Hematopoietic multipotent progenitor cell treated with erythropoietin and hydrocortisone succinate and interleukin-3 and kit ligand, for 17 days (in vitro differentiated cells): ENCODE measurements at places on chromosomes 5 and 9.

GRCh38 chr9:69330580-69330979 lies 5.6 kb downstream of the ENTREP1 start:
- DNase-seq: no peak

- no peak for DNase-seq
Observed at GRCh38 chr9:2053883-2054845, 39.0 kb downstream of the SMARCA2 start.

GRCh38 chr9:36924071-36924470 lies 110.0 kb downstream of the PAX5 start:
- DNase-seq: no peak

DNA sequence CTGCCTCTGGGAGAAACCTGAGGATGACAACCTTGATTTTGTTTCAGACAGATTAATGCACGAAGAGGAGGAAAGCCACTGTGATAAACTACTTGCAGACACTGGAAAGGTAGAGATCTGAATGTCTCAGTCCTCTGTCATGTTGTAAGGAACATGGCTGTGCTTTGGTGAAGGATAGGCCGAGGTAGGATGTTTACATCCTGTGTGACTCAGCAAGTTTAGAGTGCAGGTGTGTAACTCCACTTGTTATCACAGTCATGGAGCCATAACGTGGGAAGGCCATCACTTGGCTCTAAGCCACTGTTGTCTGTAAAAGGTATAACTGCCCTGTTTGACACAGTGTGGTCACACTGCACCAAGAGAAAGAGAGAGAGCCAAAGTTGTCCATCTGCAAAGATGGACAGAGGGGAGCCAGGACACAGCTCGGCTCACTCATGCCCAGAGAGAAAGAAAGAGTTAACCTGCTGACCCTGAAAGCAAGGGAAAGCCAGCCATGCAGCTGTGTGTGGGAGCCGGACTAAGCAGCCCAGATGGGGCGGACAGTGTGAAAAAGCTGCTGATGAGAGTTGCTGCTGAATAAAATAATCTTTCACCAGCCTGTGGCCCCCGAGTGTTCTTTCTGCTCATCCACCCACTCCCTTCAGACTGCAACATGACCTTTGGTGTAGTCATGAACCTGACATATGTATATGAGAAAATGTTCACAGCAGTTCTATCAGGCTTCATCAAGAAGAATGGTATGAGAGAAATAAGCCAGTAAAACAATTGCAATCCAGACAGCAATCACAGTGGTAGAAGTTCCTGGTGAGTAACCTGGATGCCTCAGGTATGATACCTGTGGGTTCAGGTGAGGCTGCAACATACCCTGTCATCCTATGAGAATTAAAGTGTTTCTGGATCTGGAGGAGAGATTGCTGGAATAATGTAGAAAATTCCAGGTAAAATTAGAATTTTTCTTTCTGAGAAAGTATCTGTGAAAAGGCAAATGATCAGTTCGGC lies 115.9 kb downstream of the TARS1 start:
- no peak for DNase-seq

- no peak for DNase-seq
Observed at GRCh38 chr5:93930098-93930497, 188.7 kb upstream of the POU5F2 start.
